ENCODE measurements at places on chromosomes 13 and 19.

DNA sequence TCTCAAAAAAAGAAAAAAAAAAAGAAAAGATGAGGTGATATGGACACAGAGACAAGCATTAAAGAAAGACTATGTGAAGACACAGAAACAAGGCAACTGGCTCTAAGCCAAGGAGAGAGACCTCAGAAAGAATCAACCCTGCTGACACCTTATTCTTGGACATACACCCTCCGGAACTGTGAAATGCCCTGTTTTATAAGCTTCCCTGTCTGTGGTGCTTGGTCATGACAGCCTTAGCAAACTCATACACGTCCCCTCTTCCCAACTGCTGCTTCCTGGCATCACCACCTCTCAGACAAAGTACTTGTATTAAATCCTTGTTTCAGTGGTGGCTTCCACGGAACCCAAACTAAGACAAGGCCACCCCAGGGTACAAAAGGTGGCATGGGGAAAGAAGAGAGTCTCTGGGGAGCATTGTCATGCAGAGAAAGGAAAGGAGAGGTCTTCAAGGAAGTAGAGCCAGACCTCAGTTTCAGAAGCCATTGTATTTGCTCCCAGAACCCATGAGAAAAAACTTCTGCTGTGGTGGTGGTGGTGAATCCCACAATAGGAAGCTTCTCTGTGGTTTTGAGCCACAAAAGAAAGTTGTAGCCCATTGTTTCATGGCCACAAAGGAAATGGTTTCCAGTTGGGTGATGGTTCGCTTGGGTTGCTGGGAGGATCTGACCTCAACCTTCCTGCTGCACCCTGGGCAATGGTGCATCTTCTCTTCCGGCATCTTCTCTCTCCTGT lies 16.3 kb upstream of the TSPAN16 start:
- DNase-seq: peak; percentile 46

- DNase-seq: no peak
Measured at GRCh38 chr19:8611391-8611876, 919 bp upstream of the ADAMTS10 start.

- DNase-seq: peak; percentile 57
Measured at GRCh38 chr19:6464070-6464873, at the start of gene CRB3. CRB3 (plus strand) TSS chr19:6464271; CDS start chr19:6464702, 431 bp downstream.

DNA sequence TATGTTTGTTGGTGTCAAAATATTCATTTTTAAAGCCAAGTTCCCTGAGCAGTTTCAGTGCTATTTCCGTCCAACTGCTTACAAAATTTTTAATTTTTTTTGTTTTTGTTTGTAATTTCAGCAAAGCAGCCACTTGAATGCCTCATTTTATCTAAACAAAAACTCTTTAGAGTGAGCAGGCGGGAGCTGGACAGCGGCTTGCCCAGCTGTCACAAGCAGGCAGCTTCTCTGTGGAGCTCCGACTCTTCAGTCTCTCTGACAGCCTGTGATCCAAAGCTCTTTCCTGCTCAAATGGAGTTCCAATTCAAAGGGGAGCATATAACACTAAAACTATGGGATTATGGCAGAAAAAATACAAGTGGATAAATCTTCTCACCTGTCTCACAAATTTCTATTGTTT lies 618.3 kb upstream of the PCDH20 start:
- no peak for DNase-seq

DNA sequence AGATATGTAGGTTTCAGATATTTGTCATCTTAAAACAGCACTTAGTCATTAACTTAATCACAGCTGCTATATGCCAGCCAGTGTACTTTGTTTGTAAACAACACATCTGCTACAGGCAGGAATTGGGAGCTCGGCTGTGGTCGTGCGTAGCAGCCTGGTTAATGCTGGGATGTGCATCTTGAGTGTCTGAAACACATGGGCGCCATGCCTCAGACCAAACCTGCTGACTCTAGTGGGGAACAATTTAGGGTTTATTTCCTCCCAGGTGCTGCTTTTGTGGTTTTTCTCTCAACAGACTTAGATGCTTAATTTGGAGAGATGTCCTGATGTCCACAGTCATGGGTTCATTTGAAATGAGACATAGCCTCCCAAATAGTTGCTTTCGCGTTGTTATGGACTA lies 238.5 kb upstream of the TMTC4 start:
- DNase-seq: no peak

DNA sequence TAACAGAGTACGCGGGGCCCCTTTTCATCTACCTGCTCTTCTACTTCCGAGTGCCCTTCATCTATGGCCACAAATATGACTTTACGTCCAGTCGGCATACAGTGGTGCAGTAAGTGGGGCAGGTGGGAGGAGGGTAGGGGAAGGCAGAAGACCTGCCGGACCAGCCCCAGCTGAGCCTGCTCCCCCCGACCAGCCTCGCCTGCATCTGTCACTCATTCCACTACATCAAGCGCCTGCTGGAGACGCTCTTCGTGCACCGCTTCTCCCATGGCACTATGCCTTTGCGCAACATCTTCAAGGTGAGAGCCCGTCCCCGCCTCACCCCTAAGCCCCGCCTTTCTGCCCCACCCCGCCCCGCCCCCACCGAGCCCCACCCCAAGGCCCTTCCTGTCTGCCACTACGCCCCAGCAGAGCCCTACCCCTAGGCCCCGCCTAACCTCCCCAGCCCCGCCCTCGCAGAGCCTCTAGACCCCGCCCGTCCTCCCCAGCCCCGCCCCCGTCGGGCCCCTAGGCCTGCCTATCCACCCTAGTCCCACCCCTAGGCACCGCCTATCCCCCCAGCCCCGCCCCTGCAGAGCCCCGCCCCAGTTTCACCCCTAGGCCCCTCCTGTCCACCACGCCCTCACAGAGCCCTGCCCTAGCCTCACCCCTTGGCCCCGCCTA lies 7.7 kb downstream of the NDUFB7 start:
- peak; percentile 49 for DNase-seq

Data from CD4-positive, alpha-beta T cell treated with Interferon gamma for 1 hour (primary cell).